ENCODE measurements at places on chromosomes 13 and 19.

DNA sequence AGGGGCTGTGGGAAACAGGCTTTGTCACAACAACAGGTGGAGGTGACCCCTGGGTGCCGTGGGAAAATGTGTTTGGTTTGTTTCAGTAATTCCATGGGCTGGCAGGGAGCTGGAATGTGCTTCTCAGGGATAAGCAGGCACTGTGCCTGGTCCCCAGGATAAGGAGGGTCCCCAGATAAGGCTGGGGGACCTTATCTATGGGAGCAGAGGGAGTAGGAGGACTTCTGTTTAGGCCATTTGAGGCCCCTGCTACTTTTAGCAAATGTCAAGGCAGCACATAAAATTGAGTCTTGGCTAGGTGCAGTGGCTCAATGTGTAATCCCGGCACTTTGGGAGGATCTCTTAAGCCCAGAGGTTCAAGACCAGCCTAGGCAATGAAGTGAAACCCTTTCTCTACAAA, 59.5 kb downstream of the KCNC3 start:
- DNase-seq = no peak

GRCh38 chr19:35811317-35812219, 1.1 kb downstream of the PRODH2 start:
- no peak for DNase-seq

DNA sequence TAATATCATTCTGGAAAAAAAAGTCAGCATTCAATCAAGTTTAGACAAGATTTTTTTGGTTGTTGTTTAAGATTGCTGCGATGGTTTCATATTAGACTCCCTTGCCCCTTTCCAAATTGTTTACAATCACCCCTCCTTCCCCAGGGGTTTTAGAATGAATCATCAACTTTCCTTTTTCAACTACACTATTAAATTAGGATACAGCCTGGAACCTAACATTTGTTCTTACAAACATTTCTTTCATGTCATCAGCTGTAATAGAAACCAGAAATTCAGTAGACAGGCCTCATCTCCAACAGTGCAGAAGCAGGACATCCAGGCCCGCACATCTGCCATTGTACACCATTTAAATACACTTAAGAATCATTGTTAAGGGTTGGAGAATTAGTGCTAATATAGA, 44.4 kb upstream of the WDFY2 start:
- DNase-seq = no peak

GRCh38 chr13:81480634-81481033, 1139.7 kb upstream of the SPRY2 start:
- DNase-seq = no peak

GRCh38 chr19:6556480-6557195, 25.8 kb downstream of the TNFSF9 start:
- no peak for DNase-seq

- DNase-seq = peak; percentile 62
Measured at GRCh38 chr19:19261350-19262189, 11.5 kb downstream of the TM6SF2 start.

- DNase-seq = no peak
Measured at GRCh38 chr19:6279620-6279930, 200 bp downstream of the MLLT1 start.

DNA sequence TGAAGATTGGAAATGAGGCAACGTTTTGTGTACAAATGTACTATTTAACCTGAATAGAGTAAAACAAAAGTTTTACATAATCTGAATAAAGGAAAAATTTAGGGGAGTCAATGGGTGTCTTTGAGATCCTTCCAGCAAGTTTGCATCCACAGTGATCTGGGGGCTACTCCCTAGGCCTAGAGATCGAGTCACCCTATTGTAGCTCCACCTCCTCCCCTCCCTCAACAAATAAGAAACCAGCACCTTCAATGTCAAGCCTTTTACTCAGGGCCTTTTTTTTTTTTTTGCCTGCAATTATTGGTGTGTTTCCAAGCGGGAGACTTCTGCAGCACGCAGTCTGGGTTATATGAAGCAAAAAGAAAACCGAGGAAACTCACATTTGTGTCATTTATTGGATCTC, 16.3 kb upstream of the RAP2A start:
- no peak for DNase-seq

All from left forelimb (tissue), 1 donor.